ENCODE measurements at places on chromosomes 7 and 10.

GRCh38 chr7:100582041-100582579, 3.8 kb downstream of the LRCH4 start:
- DNase-seq: no peak

- no peak for DNase-seq
These were observed 224.9 kb downstream of the EXOC4 start for GRCh38 chr7:133477791-133478190.

DNA sequence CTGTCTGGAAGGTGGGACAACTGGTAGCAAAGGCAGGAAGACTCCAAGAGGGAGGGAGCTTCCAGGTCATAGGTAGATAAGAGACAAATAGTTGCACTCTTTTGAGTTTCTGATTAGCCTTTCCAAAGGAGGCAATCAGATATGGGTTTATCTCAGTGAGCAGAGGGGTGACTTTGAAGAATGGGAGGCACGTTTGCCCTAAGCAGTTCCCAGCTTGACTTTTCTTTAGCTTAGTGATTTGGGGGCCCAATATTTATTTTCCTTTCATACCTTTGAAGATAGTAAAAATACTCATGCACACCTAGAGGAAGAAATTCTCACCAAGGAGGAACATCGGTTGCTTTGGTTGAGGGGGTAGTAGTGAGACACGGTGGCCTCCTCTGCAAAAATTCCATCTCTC, 212.1 kb upstream of the SVIL start:
- DNase-seq: no peak

- DNase-seq: no peak
These were observed 79.3 kb downstream of the CSTF2T start for GRCh38 chr10:51620131-51620530.

GRCh38 chr7:29469976-29470557, 93.6 kb upstream of the PRR15 start:
- DNase-seq: no peak

GRCh38 chr10:91987397-91988037, 63.9 kb downstream of the BTAF1 start:
- no peak for DNase-seq

- no peak for DNase-seq
These were observed 38.1 kb downstream of the AKR1C8 start for GRCh38 chr10:5146920-5147254.

DNA sequence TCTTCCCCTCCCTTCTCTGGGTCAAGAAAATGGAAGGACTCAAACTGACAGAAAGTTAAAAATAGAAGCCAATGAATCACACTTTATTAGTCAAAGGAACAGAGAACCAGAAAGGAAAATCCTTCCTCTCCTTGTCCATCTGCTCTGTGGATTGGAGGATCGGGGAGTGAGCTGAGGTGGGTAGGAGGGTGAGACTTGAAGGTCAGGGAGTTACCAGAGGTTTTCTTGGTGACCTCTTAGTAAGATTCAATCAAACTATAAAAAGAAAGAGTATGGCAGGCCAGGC, 12.2 kb downstream of the TLX1 start:
- no peak for DNase-seq

GRCh38 chr10:132984801-132985545, 42.6 kb upstream of the CFAP46 start:
- no peak for DNase-seq

DNA sequence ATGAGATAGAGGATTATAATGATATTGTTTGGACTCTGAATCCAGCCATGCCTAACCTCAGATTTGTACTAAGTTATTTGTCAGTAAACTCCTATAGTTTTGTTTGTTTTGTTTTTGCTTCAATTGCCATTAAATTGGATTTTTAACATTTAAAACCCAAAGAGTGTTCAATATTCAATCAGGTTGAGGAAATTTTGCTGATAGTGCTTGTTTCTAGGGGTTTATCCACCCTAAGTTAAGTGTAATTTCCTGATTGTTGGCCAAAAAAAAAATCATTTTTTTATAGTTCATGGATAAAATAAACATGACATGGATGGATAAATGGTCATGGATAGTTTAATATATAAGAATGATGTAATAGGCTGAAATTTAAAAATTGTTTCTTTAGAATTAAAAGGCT, 11.4 kb upstream of the BET1 start:
- no peak for DNase-seq

- no peak for DNase-seq
These were observed at the start of gene SLC16A9 for GRCh38 chr10:59709395-59710125. Gene SLC16A9 (minus strand): TSS chr10:59709850. CDS start chr10:59684291, 25,559 bp downstream.

All from activated CD8-positive, alpha-beta memory T cell treated with anti-CD3 and anti-CD28 coated beads for 4 hours (primary cell).